ENCODE measurements at places on chromosomes 5 and 9.
A peak's percentile ranks its signal among the peaks of the same experiment; 100 is the strongest.

- peak; percentile 73 for DNase-seq
These were observed 454.1 kb upstream of the NUDT12 start for GRCh38 chr5:104016646-104017045.

- DNase-seq: no peak
These were observed 10.7 kb upstream of the AGPAT2 start for GRCh38 chr9:136697821-136698526.

DNA sequence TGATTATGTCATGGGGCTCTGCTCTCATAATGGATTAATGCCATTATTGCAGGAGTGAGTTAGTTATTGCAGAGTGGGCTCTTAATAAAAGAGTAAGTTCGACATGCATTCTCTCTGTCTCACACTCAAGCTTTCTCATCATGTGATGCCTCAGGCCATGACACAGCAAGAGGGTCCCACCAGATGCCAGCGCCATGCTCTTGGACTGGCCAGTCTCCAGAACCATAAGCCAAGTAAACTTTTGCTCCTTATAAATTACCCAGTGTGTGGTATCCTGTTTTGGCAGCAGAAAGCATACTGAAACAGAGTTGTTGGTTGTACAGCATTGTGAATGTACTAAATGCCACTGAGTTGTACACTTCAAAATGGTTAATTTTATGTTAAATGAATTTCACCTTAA lies 138.1 kb downstream of the MYO10 start:
- no peak for DNase-seq

DNA sequence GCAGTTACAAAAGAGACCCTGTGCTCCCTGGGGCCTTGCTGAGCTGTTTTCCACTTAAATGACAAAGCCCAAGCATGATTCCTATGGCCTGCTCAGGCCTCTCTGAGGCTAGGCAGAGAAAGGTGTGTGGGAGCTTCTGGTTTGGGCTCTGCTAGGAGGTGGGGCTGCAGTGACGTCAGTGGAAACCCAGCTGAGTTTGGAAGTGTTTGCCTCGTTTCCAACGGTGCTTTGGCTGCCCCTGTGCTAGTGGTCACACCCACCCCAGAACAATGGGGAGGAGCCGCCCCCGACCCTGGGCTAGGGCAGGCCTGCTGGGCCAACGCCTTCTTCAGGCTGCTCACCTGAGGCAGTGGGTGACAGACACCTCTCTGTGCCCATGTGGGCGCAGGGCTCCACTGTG lies 10.4 kb downstream of the ANGPTL2 start:
- no peak for DNase-seq

GRCh38 chr9:21096172-21096900 lies 18.6 kb upstream of the IFNB1 start:
- no peak for DNase-seq

DNA sequence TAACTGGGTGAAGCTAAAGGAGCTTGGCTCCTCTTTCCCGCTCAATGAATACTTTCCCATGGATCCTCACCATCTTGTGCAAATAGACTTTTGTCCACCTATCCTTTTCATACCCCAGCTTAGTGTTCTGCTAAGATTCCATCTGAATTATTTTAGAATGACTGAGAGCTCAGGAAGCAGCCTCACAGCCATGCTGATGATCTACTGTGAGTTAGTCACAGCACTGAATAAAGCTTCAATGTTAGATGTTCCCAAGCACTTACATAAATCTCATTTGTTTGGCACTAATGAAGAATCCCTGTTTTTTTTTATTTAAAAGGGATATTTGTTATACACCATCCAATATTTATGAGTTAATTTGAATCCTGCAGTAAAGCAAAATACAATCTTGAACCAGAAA lies 317.6 kb upstream of the TRPC7 start:
- DNase-seq: no peak

DNA sequence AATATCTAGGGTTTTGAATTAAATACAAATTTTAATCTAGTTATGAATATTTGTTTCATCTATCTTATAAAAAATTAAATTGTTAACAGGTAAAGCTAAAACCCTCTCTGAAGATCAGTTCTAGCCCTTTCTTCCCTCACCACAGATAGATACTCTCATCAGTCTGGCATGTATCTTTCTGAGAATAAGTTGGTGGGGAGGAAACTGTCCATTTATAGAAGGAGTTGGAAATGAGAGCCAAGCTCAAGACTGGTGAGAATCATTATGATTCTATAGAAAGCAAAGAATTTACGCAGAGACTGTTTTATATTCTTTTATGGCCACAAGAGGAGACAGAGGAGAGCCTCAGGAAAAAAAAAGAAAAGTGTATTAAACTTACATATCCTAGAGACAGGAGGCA lies 59.0 kb downstream of the STARD4 start:
- no peak for DNase-seq

Measured in RKO (cell line).